GM13976 (cell line): ENCODE measurements at places on chromosomes 7 and 10.

DNA sequence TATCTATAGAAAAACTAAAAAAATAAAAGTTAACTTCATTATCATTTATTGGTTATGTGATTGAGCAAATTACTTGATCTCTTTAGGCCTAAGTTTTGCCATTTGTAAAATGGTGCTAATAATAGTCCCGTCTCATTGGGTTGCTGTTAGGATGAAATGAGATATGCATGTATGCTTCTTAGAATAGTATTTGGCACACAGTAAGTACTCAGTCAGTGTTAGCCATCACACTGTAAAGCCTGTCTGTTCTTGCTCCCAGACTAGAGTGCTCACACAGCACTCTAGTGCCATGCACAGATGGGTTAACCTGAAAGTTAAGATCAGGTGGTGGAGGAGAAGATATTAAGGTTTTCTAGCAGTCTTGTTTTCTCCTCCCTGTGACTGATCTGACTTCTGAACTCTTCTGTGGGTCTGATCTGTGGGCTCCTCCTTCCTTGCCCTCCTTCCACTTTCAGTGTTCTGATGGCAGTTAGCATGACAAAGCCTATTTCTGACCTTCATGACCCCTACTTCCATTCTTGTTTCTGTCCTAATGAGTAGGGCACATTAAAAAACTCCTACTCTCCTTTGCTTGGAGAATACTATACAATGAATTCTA is 167.5 kb downstream of the RNLS start:
- DNase-seq, result no peak

- no peak for DNase-seq
These were observed 69.3 kb upstream of the PRR15 start for GRCh38 chr7:29494350-29494749.

- no peak for DNase-seq
These were observed 278.6 kb upstream of the HABP2 start for GRCh38 chr10:113274176-113274829.

DNA sequence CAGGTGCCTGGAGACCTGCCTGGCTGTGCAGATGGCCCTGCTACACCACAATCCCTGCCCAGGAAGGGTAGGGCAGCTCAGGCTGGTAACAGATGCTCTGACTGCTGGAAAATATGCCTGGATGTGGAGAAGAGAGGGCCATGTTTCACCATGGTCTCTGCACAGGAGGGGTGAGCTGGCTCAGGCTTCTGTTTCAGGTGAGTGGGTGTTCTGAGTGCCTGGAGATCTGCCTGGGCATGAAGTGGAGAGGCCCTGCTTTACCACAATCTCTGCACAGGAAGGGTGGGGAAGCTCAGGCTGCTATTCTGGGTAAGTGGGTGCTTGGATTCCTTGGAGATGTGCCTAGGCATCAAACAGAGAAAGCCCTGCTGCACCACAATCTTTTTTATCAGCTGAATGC is 350.1 kb downstream of the KIF20B start:
- DNase-seq, result no peak

DNA sequence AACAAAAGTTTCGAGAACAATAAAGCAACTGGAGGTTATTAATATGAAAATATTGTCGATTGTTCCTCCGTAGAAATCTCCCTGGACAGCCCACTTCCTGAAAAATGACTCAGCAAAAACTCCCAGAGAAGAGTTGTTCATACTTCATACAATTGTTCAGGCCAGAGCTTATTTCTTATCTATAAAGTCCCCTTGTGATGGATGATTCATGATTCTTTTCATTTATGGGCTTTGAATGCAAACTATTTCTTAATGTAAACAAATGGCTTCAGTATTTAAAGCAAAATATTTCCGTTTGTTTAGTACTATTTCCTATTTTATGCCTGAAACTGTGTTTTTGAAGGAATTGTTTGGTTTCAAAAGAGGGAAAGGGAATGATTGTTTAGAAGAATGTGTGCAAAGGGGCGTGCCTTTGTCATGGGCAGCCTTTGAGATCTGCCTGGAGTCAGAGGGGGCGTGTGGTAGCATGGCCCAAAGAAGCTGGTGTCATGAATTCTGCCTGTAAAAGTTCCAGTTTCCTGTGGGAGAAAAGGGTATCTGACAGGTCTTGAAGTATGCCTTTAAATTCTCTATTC is 26.2 kb upstream of the EXOC6 start:
- DNase-seq, result peak; percentile 25

DNA sequence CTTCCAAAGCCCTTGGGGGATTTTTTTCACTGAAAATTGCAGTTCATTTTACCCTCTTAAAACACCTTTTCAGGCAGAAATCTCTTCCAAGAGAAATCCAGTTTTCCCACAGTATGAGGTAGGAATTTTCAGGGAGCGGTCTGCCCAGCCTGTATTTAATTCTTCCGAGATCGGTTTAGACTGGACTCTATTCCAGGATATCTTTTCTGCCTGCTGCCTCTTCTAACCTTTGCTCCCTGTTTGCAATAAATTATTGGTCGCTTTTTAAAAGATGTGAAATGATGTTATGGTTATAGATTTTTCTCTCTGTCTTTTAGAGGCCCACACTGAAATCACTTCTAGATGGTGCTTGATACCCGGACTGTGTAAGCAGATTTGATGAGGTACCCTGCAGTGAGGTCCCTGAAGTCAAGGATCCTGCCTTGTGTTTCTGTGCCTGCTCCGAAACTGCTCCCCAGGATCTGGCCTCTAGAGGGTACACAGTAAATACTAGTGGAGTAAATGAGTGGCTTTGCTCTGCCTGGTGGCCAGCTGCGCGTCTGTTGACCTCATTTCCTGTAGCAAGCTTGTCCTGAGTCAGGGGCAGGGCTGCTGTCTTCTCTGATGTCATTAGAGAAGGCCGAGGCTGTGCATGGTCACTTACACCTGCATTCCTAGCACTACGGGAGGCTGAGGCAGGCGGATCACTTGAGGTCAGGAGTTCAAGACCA is 191.6 kb downstream of the FANK1 start:
- DNase-seq, result no peak

GRCh38 chr7:137970253-137970975 is 31.5 kb downstream of the CREB3L2 start:
- no peak for DNase-seq

GRCh38 chr10:129224065-129224464 is 243.0 kb upstream of the MGMT start:
- DNase-seq, result no peak

- no peak for DNase-seq
These were observed 26.3 kb downstream of the NEURL1 start for GRCh38 chr10:103519798-103520197.

DNA sequence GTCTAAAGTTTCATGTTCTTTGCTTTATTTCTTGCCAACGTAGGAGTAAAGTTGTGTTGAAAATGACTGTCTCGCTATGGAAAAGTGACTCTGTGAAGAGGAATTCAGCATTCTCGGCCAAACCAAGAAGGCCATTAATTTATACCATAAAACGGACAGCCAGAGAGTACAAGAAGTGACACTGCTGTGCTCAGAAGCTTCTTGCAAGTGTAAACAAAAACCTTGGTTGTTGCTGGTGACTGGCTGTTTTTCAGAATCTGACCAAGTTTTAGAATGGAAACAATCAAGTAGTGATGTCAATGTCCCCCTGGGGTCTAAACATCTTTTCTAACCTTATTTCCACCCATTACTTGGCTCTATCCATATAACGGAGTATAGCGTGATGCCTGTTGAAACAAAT is 201.9 kb downstream of the INHBA start:
- DNase-seq, result no peak

DNA sequence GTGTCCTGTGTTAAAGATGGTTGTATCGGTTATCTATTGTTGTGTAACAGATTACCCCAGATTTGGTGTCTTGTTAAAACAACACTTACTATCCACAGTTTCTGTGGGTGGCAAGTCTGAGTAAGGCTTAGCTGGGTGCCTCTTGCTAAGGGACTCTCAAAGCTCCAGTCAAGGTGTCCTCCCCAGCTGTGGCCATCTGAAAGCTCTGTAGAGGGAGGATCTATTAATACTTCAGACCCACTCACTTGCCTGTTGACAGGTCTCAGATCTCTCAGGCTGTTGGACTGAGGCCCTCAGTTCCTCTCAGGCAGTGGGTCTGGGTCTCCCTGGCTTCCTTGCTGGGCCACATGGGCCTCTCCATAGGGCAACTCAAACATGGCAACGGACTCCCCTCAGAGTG is 19.6 kb downstream of the ARID5B start:
- peak; percentile 42 for DNase-seq

DNA sequence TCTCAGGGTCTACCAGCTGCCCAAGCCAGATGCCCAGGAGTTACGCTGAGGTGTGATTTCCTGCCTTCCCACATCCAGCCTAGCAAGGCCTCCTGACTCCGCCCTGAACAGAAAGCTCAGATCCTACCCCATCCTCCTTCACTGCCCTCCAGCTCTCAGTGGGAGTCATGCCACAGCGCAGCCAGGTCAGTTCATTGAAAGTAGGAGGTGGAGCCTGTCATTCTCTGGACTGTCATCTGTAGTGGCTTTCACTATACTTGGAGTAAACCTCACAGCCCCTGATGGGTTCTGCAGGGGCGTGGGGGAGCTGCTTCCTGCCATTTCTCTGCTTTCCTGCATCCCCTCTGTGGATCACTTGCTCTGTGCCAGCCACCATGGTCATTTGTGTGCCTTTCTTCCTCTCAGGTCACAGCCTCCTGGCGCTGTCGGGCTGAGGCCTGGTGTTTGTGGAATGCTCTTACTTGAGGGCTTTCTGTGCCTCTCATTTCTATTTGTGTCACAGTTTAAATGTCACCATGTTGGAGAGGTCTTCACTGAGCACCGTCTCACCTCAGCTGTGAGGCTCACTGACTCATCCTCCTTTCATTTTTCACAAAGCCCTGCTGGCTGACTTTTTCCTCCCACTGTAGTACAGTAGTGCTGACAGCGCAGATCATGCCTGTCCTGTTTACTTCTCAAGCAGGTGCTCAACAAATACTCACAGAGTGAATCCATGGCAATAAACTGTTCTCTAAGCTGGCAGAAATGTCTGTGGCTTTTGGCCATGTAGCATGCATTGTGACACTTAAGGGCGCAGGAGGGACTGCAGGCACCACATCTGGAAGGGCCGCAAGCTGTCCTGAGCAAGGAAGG is 61.0 kb upstream of the TMEM248 start:
- DNase-seq, result no peak

DNA sequence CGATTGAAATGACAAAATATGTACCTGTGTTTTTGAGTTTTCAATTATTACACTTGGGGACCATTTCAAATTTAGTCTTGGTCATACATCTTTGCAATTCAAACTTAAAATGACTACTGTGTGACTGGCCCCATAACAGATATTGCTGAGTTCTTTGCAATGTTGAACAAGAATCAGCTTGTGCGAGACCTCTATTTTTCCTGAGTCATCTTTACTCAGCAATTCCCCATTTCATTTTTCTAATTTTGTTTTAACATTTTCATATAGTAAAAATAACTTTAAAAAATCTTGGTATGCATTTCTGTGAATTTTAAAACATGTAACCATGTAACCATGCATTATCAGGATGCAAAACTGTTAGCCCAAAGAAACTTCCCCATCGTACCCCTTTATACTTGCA is 678.1 kb downstream of the ANKRD7 start:
- no peak for DNase-seq

DNA sequence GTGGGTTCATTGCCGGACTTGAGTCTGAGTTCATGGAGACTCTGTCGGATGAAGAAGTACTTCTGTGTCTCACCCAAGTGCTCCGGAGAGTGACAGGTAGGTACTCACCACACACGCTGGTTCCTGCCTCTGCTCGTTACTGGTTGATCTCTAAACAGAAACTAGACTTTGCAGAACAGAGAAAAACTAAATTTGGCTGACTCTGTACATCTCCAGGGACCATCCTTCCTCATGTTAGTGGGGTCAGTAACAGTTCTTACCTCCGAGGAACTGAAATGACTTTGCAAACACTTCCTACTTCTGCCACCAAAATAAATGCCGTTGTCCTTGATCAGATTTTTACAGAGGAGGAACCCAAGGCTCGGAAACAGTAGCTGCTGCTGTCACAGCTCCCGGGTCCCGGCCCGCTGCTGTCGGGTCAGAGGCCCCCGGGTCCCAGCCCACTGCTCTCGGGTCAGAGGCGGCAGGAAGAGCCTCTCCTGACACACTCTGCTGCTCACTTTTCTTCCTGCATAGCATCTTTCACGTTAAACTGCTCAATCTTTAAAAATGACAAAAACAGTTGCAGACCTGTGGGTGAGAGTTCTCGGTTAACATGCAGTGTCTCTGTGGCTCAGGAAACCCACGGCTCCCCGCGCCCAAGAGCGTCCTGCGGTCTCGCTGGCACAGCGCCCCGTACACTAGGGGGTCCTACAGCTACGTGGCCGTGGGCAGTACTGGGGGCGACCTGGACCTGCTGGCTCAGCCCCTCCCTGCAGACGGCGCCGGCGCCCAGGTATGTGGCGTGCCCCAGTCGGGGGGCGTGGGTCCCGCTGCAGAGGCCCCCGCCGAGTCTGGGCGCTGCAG is 4.8 kb upstream of the MTG1 start:
- DNase-seq, result peak; percentile 88

DNA sequence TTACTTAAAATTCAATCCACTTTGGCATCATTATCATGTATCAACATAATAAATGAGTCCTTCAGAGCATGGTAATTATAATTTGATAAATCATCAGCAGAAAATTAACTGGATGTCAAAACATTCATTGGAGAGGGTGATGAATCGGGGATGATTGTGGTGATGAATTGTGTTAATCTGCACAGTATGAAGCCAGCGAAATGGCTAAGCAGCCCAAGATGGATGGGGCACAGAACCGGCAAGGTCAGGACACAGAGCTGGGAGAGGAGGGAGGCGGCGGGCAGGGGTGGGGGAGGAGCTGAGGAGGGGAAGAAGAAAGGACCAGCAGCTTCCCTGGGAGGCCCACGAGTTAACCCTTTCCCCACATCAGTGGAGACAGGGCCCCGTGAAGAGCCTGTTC is 536.1 kb downstream of the LRMDA start:
- DNase-seq, result no peak

DNA sequence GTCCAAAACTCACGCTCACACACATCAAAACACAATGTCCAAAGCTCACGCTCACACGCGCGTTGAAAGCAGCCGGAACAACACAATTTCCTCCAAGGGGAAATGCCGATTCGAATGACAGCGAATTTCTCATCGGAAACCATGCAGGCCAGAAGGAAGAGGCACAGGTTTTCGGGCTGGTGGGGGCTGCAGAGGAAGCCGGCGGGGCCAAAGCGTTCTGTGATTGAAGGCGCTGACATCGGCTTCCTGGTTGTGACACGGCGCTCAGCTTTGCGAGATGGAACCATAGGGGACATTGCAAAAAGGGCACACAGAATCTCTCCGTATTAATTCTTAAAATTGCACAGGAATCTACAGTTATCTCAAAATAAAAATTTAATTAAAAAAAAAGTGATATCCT is 61.3 kb downstream of the FOXL3 start:
- no peak for DNase-seq

DNA sequence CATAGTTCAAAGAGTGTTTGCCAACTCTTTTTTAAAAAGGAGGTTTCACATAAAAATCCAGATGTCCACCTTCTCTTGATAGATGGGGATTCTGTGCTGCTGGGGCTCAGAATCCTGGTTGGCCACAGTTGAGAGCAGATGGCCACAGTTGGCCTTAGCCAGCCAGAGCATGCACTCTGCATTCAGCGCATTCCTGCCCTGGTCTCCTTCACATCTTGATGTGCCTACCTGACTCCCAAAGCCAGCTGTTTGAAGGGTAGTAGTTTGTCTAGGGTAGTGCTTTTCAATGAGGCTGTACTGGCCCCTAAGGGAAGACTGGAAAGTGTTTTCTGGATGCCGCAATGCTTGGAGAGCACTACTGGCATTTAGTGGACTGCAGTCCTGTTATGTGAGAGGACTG is 208.1 kb upstream of the HDAC9 start:
- no peak for DNase-seq
